Stimulated activated CD8-positive, alpha-beta memory T cell treated with anti-CD3 and anti-CD28 coated beads, Interleukin-12 subunit alpha, Interleukin-12 subunit beta, amount 100 ng/mL, for 1 hour (primary cell): ENCODE measurements at places on chromosomes 5 and 9.

DNA sequence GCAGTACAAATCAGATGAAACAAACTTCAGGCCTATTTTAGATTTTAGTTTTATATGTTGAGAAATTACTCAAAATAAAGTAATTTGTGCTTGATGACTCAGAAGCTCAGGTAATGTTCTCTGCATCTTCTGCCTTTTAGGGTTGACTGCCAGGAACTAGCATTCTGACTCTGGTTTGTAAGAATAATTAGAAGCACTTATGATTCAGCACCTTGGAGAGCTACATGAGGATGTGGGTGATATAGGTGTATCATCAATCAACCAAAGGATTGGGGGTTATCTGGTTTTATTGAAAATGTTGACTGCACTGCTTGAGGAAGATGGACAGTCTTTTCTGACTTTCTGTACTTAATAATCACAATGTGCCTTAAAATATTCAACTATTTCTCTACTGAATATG lies 118.7 kb upstream of the SGCD start:
- no peak for DNase-seq

DNA sequence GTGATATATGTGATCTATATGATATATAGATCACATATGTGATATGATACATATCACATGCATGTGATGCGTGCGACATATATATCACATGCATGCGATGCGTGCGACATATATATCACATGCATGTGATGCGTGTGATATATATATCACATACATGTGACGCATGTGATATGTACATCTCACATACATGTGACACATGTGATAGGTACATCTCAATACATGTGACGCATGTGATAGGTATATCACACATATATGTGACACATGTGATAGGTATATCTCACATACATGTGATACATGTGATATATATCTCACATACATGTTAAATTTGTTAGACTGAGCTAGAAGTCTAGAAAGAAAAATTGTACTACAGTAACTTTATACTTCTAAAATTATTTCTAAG lies 1095.9 kb downstream of the EFNA5 start:
- DNase-seq, result no peak

- DNase-seq, result no peak
Observed at GRCh38 chr5:177453852-177454396, 7.3 kb downstream of the PRR7 start.

- DNase-seq, result no peak
Observed at GRCh38 chr5:80026841-80027240, 8.3 kb upstream of the THBS4 start.

DNA sequence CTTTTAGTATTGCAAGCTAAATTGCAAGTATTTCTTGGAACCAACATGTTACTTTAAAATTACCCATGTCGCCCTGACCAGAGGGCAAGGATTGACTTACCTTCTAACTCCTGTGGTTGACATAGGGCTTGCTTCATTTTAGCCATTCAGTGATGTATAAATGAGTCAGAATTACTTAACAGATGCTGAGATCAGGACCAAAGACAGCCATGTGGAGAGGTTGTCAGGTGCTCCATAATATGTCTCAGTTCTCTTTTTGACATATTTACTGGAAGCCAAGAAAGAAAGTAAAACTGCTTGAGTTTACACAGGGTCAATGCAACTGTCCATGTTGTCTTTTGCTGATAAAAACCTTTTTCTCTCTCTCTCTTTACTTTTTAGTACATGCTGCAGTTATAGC lies 33.2 kb downstream of the F2RL2 start:
- DNase-seq, result no peak

DNA sequence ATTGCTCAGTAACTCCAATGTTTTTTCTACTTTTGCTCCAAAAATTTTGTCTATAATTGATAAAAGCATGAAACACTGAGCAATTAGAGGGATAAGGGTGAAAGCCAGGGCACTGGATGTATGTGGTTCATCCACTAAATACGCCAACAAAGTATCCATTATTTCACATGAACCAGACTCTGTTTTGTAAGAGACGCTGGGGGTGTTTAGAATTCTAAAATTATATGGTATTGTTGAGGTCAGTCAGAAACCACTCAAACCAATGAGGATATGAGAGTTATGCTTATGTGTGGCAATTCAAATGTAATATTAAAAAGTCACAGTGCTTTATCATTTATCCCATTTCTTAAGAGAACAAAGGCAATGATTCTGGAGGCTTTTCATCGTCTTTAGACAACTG lies 220.2 kb downstream of the EFNA5 start:
- DNase-seq, result no peak

- DNase-seq, result no peak
Observed at GRCh38 chr5:167903243-167903642, 388.2 kb upstream of the WWC1 start.

DNA sequence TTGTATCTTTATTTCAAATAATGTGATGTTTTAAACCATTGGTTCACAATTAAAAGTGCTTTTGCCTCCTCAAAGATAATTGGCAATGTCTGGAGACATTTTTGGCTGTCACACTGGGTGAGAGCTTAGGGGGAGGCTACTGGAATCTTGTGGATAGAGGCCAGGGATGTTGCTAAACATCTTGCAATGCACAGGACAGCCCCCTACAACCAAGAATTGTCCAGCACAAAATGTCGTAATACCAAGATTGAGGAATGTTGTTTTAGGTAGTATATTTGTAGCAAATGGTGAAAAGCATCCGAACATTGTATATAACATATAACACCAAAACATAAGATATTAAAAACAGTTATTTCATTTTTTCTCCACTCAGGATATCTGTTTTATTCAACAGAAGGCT lies 99.8 kb downstream of the SLC44A1 start:
- no peak for DNase-seq

- no peak for DNase-seq
Observed at GRCh38 chr5:78640662-78641474, 7.7 kb downstream of the LHFPL2 start.

GRCh38 chr5:112697833-112698232 lies 39.9 kb upstream of the APC start:
- DNase-seq, result no peak

DNA sequence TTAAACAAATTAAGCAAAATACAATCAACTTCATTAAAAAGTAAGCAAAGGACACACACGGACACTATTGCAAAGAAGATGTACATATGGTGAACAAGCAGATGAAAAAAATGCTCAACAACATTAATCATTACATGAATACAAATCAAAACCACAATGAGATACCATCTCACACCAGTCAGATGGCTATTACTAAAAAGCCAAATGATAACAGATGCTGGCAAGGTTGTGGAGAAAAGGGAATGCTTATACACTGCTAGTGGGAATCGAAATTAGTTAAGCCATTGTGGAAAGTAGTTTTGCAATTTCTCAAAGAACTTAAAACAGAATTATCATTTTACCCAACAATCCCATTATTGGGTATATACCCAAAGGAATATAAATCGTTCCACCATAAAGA lies 636.2 kb upstream of the ST8SIA4 start:
- no peak for DNase-seq

DNA sequence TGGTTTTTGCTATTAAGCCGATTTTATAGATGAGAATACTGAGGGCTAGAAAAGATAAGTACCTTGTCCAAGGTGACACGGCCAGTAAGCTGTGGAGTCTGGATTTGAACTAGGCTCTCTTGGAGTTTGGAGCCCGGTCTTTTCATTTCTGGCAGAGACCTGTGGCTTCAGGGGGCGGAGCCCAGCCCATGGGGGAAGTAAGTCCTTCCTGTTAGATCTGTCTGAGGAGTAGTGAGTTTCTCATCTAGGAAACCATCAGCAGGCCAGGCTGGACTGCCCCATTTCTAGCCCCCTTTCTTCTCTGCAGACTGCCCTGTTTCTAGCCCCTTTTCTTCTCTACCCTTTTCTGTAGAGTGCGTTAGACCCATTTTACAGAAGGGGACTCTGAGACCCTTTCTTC lies 521 bp upstream of the PTGS1 start:
- no peak for DNase-seq

DNA sequence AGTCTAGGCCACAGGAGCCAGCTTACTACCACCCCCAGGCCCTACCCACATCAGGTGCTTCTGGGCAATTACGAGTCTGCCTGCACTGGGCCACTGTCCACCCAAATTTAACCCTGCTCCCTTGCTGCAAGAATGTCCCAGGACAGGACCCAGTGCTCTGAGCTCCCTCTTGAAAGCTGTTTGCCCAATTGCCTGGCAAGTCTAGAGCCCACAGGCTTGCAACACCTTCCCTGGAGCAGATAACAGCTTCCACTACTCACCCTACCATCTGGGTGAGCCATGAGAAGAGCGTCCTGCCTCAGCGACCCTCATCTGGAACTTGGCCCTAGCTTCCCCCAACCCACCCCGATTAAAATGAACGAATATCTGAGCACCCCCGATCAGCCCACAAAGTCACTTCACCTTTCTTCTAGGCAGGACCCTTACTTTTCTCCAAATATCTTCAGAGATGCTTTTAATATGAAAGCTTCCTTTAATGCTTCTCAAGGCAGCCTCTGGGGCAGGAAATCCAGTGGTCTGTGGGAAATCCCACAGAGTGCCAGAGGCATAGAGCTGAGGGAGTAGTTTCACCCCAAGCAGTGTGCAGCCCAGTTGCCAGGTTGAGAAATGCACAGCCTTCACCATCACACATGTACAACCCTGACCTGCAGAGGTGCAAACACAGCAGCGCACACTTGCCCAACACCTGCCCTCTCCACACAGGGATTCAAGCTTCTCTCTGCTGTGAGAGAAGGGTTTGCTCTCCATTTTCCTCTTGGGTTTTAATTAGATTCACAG lies 10.6 kb downstream of the ACSL6 start:
- DNase-seq, result peak; percentile 41

DNA sequence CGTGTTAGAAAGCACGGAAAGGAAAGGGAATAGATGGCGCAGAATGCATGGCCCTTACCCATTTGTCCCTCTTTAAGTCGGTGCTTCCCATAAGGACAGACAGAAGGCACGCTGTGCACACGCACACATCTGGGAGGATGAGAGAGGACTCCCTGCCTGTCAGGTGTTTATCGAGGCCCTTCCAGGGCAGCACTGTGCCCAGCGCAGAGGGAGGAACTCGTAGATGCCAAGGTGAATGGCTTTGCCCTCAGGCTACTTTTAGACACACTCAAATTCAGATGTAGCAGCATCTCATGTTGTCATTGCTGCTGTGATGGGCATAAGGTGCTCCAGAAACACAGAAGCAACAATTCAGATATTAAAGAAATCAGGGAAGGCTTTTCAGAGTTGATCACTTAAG lies 70.2 kb upstream of the CTSL start:
- no peak for DNase-seq

GRCh38 chr9:6512085-6512657 lies 99.2 kb downstream of the UHRF2 start:
- no peak for DNase-seq

DNA sequence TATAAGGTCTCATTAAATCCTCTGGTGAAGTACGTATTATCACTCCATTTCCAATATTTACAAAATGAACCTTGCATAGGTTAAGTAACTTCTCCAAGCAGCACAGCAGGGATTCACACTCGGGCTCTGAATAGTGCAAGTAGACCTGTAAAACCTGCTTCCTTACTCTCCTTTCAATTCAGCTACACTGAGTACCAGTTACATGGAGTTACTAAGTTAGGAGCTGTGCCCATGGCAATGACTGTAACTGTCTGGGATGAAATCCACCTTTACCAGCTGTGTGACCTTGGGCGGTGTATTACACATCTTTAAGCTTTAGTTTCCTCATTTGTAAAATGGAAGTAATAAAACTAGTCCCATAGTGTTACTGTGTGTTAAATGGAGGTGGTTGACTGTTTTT lies 15.9 kb upstream of the MOB3B start:
- no peak for DNase-seq

DNA sequence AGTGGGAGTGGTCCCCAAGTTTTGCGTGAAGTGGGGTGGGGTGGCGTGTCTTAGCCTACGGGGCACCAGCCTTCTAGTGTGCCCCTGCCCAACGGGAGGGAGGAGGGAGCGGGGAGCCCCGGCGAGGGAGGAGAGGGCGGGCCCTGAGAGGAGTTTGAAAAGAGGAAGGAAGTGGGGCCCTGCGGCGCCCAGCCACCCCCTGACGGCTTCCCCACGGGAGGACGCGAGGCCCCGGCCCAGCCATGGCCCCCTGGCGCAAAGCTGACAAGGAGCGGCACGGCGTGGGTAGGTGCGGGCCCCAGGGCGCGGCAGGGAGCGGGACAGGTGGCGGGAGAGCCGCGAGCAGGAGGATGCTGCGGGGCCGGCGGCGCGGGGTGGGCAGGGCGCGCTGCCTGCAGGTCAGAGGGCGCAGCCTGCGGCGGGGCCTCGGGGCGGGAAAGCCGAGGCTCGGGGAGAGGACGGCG lies at the start of gene DOCK2:
Gene DOCK2 (plus strand): TSS at position 191 of the 464 bp plus-strand sequence. CDS start 52 bp downstream, at position 243.
- DNase-seq, result peak; percentile 46

DNA sequence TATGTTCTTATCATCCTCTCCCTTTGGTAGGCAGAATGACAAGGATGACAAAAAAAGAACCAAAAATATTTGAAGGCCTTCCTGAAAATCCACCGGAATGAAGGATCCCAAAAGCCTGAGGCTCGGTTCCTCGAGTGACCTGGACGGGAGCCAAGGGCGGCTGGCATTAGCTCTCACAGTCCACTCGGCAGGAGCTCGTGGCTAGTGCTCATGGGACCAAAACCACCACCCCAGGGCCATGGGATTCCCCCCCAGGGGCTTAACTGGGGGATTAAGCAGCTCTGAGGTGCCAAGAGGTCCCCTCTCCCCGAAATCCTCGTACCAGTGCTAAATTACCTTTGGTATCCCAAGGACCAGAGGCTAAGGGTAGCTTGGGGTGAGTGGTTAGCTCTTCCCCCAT lies 586 bp upstream of the PDZD2 start:
- DNase-seq, result no peak

- DNase-seq, result no peak
Observed at GRCh38 chr9:76628155-76628554, 136.1 kb upstream of the PCA3 start.

- DNase-seq, result no peak
Observed at GRCh38 chr9:135830496-135830895, 76.8 kb downstream of the CAMSAP1 start.

DNA sequence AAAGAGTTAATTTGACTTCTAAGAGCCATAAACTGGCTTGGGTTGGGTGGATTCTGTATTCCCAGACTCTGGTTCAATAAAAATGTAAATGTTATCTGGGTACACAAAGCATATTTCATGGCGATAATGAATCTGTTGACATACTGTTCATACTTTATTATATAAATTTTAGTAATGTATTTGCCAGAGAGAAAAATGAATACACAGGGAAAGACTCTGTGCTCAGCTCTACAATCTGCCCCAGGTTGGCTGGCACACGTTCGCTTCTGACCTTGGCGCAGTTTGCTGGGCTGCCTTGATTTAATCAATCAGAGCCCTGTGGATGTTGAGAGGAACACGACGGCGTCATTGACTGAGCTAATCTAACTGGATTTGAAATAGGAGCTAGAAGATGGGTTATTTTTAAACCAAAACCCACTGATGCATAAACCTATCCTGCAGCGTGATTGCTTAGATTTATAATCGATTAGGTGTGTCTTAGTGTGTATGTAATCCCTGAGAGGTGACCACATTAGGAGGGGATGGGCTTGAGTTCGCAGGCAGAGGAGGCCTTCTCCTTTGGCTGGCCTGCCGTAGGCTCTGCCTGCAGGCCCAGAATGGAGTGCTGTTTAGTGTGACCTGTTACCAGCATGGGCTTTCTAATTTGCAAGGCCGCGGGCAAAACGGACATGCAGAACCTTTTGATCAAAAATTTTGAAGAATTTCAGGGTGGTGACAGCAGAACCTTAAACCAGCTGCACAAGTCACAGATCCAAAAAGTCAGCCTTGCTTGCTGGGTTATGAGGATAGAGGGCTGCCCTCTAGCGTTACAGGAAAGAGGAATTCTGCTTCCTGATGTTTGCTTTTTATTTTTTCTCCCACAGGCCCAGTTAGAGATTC lies 3.9 kb upstream of the ADCY2 start:
- no peak for DNase-seq
